ENCODE measurements at places on chromosomes 2 and 18. TPM values are rescaled to one million over a fixed set of nuclear protein-coding genes. Genes with fewer than 3 reads are reported as not detected.

DNA sequence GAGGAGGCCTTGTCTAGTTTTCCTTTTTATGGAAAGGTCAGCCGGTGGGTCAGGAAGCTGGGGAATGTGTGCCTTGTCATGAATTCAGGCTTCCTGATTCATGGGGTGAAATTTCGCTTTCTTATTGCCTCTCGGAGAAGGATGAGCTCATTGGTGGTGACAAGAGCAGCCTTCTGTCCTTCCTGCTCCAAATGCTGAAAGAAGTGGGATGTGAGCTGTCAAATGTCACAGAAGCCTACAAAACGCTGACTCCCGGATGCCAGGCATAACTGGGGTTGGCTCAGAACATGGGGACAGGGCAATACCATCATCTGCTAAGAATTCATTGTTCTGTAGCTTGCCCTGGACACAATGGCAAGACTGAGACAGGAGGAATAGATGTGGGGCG is 55.8 kb upstream of the FAM136A start:
- DNase-seq: no peak
- no peak overlapping the region for H3K27ac ChIP-seq
- H3K4me1 ChIP-seq: no peaks in the 10 kb centered on the region
- no peaks in the 10 kb centered on the region for H3K36me3 ChIP-seq
- H3K4me3 ChIP-seq: no peak overlapping the region
- H3K27me3 ChIP-seq: no peaks in the 10 kb centered on the region

- H3K4me3 ChIP-seq: no peak overlapping the region
- H3K27ac ChIP-seq: no peak overlapping the region
- no peaks in the 10 kb centered on the region for H3K4me1 ChIP-seq
- no peaks in the 10 kb centered on the region for H3K27me3 ChIP-seq
- DNase-seq: no peak
Measured at GRCh38 chr2:406876-407275, 119.0 kb upstream of the ALKAL2 start.

GRCh38 chr18:32333781-32334180 is 136.9 kb downstream of the GAREM1 start:
- DNase-seq: no peak
- no peak overlapping the region for H3K4me3 ChIP-seq
- no peaks in the 10 kb centered on the region for H3K36me3 ChIP-seq
- H3K27me3 ChIP-seq: no peaks in the 10 kb centered on the region
- H3K27ac ChIP-seq: no peak overlapping the region

DNA sequence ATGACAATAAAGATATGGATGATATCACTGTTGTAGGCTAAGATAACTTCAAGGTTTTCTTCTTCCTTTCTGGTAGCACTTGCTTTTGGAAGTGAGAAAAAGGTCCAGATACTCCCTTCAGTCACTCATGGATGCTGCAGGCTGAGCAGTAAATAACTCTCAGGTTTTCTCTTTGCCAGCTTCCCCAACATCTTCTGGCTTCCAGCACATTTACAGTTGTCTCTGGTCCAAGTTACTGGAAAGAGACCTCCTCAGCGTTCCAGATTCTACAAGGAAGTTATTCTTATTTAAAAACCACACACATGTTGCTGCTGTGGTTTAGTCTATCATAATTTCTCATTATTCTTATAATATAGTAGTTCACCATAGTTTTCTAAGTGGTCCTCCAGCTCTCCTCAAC is 383.4 kb downstream of the PLCL1 start:
- no peak for DNase-seq
- H3K4me1 ChIP-seq: no peaks in the 10 kb centered on the region
- no peaks in the 10 kb centered on the region for H3K27me3 ChIP-seq
- no peak overlapping the region for H3K27ac ChIP-seq

DNA sequence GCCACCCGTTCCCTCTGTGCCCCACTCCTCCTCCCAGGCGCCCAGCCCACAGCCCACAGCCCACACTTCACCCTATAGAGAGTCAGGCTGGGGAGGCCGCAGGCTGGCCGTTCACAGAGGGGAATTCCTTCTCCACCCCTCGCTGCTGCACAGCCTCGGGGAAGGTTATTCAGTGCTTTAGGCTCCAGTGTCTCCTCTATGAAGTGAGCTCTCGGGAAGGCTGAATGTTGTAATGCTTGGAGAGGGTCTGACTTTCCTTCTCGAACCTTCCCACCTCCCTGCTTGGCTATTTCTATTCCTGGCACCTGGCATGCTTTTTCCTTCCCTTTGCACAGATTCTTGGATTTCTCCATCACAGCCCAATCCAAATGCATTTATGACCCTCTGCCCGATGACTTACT is 62.5 kb upstream of the SMAD7 start:
- H3K4me1 ChIP-seq: peaks cover 6% of the 10 kb centered on the region
- H3K36me3 ChIP-seq: no peaks in the 10 kb centered on the region

DNA sequence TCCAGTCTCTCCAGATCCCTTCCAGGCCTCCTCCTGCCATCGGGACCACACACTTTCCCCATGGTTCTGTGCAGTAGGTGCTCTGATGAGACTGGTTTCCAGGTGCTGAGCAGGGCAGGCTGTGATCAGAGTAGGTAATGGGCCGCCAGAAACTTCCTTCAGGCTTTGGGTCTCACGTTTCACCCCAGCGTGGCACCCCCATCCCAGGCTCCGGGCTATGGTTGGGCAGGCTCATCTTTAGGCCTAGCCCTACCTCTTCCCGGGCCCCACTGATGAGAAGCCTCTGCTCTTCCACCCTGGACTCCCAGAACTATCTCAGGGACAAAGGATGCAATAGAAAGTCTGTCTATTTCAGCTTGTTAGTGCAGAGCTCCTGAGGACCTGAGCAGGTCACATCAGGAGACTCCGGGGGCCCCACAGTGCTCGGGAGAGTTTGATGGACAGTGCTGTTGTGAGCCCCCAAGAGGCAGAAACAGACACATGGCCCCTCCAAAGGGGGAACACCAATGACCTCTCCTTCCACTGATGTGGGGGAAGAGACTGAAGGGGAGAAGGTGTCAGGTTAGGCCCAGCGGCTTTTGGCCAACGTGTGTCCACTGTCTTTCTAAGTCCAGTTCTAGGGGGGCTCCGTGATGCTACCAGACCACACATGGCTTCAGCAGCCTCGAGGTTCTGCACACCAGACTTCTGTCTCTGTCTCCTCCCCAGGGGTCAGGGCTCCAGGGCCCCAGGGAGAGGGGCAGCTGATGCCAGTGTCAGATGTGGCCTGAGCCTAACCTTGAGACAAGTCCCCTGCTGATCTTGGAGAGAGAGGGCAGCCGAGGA is 5.8 kb upstream of the PROM2 start:
- DNase-seq: peak; percentile 18
- H3K27ac ChIP-seq: no peak overlapping the region
- no peak overlapping the region for H3K4me3 ChIP-seq

- H3K4me3 ChIP-seq: peak overlapping the region; percentile 36
- H3K27me3 ChIP-seq: no peaks in the 10 kb centered on the region
- DNase-seq: peak; percentile 46
- H3K4me1 ChIP-seq: peaks cover 42% of the 10 kb centered on the region
- no peaks in the 10 kb centered on the region for H3K36me3 ChIP-seq
Measured at GRCh38 chr2:27150639-27151230, 1.9 kb downstream of the TCF23 start.

DNA sequence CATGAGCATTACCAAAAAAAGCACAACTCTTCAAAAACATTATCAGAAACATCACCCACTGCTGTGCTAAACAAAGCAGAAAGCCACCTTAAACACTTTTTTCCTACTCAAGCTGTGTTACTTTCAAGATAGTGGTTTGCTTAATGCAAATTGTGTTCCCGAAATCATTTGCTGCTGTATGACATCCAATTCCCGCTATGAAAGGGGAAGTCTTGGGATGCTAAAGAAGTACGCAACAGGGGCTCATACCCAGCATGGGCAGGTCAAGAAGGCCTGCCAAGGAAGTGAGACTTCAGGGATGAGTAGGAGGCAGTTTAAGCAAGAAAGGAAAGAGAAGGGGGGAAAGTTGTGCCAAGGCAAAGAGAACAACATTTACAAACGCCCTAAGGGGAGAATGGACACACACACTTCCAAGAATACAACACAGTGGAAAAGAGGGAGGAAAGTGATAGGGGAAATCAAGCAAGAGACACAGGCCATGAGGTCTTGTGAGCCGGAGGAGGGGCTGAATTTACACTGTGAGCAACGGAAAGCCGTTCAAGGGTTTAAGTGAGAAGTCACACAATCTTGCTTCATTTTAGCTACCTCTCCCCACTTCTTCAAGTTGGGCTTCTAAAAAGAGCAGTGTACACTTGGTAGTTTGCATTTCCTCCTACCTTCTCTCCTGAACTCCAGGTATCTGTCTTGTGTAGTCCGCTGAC is 4.0 kb downstream of the PTPN2 start:
- no peak overlapping the region for H3K27ac ChIP-seq
- H3K4me3 ChIP-seq: no peak overlapping the region
- DNase-seq: no peak
- no peaks in the 10 kb centered on the region for H3K36me3 ChIP-seq

DNA sequence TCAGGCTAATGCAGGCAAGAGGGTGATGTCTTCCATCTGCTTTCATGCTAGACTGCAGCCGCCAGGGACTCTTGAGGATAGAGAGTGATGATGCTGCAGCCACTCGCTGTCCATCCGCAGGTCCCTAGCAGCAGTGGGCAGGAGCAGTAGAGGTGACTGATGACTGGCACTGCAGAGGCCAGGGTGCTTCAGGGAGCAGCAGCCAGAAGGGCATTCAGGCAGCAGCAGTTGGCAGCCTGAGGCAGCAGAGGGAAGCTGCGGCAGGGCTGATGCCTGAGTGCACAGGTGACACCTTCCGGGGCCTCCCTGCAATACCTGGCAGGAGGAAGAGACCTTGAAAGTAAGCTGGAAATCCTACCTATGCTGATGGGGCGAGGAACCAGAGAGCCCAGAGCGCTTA is 214.2 kb downstream of the ICOS start:
- H3K4me3 ChIP-seq: no peak overlapping the region
- H3K27ac ChIP-seq: no peak overlapping the region
- no peaks in the 10 kb centered on the region for H3K27me3 ChIP-seq
- peaks cover 1% of the 10 kb centered on the region for H3K4me1 ChIP-seq
- no peak for DNase-seq

- no peak overlapping the region for H3K4me3 ChIP-seq
- DNase-seq: no peak
- no peaks in the 10 kb centered on the region for H3K27me3 ChIP-seq
- no peaks in the 10 kb centered on the region for H3K4me1 ChIP-seq
- H3K36me3 ChIP-seq: no peaks in the 10 kb centered on the region
Measured at GRCh38 chr2:88230911-88231310, 60.8 kb downstream of the THNSL2 start.

DNA sequence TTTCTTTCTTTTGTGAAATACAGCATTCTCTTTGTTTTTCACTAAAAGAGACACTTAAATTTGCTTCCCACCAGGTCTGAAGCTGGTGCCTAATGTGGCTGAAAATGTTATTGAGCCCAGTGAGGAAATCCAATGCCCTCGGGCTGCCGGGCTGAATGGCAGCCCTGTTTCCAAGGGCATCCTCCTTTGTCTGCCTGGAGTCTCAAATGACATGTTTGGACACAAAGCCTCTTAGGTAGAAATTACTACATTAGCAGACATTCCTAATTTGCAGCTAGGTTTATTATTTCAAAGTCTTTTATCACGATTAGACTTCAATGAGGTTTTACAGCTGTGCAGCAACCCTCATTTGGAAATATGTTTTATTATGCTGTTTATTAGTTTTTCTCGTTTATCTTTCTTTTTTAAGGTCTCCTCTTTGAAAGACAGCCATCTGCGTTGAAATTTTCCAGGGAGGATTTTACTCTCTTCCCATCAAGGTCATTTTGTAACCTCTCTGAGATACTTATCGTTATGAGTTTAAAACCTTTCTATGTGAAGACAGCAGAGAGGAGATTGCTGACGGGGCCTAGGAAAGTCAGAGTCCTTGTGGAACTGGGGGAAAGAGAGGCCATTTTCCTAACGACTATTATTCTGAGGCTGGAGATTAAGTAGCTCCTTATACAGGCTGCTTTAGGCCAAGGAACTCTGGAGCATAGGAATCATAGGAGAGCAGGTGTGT is 59.0 kb upstream of the ZNF532 start:
- H3K4me3 ChIP-seq: no peak overlapping the region
- no peak for DNase-seq
- no peaks in the 10 kb centered on the region for H3K4me1 ChIP-seq
- no peak overlapping the region for H3K27ac ChIP-seq

- no peaks in the 10 kb centered on the region for H3K4me1 ChIP-seq
- no peak overlapping the region for H3K27ac ChIP-seq
- DNase-seq: no peak
- no peak overlapping the region for H3K4me3 ChIP-seq
- H3K36me3 ChIP-seq: no peaks in the 10 kb centered on the region
Measured at GRCh38 chr2:102789349-102790090, 27.7 kb downstream of the TMEM182 start.

GRCh38 chr18:70907673-70908072 is 618.8 kb downstream of the SOCS6 start:
- no peak overlapping the region for H3K27ac ChIP-seq
- no peak overlapping the region for H3K4me3 ChIP-seq
- H3K27me3 ChIP-seq: no peaks in the 10 kb centered on the region
- no peaks in the 10 kb centered on the region for H3K4me1 ChIP-seq

DNA sequence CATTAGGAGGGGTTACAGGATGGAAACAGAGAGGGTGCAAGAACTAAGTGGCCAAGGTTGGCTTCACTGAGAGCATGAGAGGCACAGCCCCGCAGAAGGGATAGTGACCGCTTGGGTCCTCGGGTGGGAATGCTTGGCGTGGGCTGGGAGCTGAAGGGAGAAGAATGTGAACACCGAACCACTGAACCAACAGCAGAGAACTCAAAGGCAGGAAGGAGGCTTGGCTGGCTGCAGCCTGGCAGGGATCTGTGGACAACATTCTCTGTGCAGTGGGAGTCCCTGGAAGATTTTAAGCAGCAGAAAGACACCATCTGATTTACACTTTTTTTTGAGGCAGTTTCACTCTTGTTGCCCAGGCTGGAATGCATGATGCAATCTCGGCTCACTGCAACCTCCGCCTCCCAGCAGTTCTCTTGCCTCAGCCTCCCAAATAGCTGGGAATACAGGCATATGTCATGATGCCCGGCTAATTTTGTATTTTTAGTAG is 33.9 kb downstream of the SOWAHC start:
- peaks cover 4% of the 10 kb centered on the region for H3K4me1 ChIP-seq
- DNase-seq: no peak
- no peak overlapping the region for H3K4me3 ChIP-seq
- H3K36me3 ChIP-seq: no peaks in the 10 kb centered on the region
- no peak overlapping the region for H3K27ac ChIP-seq

The CCDC74B gene
- 2.6 TPM for polyA plus RNA-seq

The TEX44 gene
- not detected for polyA plus RNA-seq

The MC5R gene
- not detected for polyA plus RNA-seq

The COL5A2 gene
- 46.8 TPM for polyA plus RNA-seq

The IMP4 gene
- 24.8 TPM for polyA plus RNA-seq

The ADD2 gene
- 0.29 TPM for polyA plus RNA-seq

The CELF4 gene
- polyA plus RNA-seq: 0.15 TPM

The STAT4 gene
- 1.3 TPM for polyA plus RNA-seq

The BMPR2 gene
- 14.5 TPM for polyA plus RNA-seq

The RND3 gene
- 12.8 TPM for polyA plus RNA-seq

The HES6 gene
- polyA plus RNA-seq: 0.33 TPM

The ATG16L1 gene
- polyA plus RNA-seq: 9.5 TPM

Data from ovary (tissue), 10 donors.